ENCODE measurements at places on chromosomes 4 and X.

DNA sequence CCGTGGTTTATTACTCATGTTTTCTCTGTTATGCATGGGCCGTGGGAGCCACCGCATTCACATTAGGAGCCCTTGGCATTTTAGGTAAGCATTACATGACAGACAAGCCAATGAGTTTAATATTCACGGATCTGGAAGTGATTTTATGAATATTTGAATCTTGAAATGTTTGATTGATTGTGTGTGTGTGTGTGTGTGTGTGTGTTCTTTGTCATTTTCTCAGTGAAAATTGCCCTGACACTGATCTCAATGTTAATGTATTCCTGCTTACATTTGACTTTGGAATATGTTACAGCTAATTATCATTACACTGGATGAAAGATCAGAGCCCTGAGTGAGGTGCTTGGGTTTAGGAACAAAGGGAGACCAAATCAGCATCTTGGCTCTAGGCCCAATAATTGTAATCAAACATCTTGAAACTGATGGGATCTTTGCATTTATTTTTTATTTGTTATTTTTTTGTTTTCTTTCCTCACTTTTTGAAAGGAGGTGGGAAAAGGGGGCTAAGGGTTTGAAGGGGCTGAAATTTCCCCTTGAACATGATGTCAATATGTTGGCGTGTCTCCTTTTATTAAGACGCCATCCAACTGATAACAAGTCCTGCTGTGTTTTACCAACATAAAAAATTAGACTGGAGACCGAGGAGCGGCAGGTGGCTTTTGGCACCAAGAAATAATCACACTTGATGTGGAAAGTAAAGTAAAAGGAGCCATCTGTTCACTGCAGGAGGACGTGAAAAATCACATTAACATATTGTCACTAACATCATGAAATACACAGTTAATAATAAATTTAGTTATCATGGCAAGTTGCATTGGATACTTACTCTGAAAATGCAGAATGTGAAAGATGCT lies 5.2 kb upstream of the GK2 start:
- no peak for DNase-seq

GRCh38 chr4:8396762-8397406 lies 43.6 kb downstream of the ACOX3 start:
- peak; percentile 22 for DNase-seq

DNA sequence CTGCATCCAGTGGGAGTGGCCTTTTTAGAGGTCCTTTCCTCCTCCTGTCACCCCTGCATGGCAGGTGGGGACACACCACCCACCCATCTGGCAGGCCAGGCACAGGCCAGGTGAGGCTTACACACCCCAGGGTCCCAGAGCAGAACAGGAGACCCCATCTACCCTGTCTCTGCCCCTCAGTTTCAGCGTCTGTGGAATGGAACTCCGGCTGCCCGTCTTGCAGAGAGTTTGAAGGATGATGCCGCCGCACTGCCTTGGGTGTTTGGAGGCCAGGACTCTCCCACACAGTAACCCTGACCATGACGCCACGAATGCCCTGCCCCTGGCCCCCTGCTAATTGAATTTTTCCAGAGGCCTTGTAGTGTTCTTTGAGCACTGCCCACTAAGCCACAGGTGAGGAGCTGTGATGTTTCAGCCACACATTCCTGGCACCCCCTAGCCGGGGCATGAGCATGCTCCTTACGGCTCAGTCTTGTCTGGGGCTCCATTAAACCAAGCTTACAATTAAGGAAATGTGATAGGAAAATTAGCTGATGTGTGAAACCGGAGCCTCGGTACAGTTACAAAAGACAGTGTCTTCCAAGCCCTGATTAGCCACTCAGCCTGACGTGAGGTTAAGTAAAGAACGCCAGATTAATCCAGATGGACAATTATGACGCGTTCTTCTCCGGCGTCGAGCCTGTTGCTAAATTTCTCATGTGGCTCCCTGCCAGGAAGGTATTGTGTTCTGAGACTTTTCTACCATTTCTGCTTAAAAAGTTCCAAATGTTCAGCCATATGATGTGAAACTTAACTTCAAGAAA lies 39.3 kb downstream of the HMX1 start:
- no peak for DNase-seq

- no peak for DNase-seq
Measured at GRCh38 chrX:21398426-21398825, 24.2 kb downstream of the CNKSR2 start.

DNA sequence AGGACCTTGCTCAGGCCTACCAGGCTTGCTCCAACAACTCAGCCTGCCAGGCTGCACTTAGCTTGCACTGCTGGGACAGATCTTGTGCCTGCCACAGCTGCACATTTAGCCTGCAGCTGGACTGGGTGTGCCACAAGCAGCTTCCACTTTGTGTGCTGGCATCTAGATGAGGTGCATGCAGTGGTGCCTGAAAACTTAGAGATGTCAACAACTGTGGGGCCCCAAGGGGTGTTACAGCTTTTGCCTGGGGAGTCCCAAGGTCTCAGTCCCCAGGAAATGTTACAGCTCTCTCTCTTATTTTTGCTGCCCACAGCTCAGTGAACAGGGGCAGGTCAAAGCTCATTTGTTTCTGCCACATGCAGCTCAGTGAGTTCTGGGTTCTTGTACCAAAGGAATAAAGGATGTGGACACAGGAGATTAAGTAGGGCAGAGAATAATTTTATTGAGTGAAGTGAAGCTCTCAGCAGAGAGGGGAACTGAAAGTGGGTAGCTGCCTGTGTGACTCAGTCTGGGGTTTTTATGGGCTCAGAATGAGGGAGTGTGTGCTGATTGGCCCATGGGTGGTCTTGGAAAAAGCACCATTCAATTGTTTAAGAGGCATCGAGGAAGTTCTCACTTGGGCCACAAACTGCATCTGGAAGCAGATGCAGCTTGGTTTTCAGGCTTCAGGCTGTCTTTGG lies 828.3 kb downstream of the TECRL start:
- no peak for DNase-seq

- DNase-seq, result peak; percentile 25
Measured at GRCh38 chrX:22373766-22374165, 101.1 kb downstream of the CBLL2 start.

GRCh38 chrX:135518161-135518560 lies 2.3 kb upstream of the INTS6L start:
- DNase-seq, result no peak

DNA sequence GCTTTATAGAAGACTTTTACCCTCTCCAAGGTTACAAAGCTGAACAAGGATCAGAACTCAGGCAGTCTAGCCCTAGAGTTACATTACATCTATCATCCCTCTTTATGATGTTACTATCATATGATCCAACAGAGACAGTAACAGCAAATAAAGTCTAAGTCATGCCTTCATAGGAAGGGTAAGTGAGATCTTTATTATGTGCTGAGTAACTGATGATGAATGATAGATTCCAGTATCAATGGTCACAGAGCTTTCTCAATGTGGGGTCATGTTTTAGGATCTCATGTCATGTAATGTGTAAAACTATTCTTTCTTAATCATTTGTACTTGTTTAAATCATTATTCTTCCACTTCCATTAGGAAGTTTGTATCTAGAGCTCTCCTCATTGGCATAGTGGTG lies 22.8 kb downstream of the ELOVL6 start:
- DNase-seq, result no peak

- DNase-seq, result no peak
Measured at GRCh38 chr4:23855912-23856605, 33.8 kb downstream of the PPARGC1A start.

DNA sequence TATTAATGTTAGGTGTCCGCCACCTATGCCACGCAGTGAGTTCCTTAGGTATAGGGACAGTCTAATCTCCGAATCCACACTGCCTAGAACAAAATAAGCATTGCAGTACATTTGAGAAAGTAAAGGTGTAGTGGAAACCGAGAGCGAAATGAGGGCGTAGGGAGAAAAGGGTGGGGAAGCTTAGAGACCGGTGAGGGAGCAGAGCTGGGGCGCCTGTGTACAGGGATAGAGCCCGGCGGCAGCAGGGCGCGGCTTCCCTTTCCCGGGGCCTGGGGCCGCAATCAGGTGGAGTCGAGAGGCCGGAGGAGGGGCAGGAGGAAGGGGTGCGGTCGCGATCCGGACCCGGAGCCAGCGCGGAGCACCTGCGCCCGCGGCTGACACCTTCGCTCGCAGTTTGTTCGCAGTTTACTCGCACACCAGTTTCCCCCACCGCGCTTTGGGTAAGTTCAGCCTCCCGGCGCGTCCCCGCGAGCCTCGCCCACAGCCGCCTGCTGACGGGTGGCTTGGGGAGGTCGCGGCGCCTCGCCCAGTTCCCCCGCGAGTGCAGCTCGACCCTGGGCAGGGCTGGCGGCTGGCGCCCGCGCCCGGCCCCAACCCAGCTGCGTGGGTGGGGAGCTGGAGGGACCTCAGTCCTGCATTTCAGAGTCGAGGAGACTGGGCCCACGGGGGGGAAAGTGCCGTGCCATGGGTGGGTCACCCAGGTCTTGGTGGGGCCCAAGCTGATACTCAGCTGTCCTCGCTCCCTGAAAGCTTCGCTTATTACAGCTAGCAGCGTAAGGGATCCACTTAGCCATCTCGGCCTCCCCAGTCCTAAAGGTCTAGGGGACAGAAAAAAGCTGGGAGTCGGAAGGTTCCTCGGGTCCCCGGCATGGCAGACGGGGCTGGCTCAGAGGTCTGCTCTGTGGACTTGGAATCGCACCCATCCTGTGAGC lies at the start of gene ANXA3:
ANXA3 (plus strand) TSS at position 351 of the 932 bp plus-strand sequence. CDS start 2,704 bp downstream, outside the sequence.
- peak; percentile 34 for DNase-seq
